ENCODE measurements at places on chromosomes 16 and 17. TPM values are rescaled to one million over a fixed set of nuclear protein-coding genes. Genes with fewer than 3 reads are reported as not detected.

The KRT32 gene
- not detected for total RNA-seq

The WFDC1 gene
- total RNA-seq, result 0.63 TPM

The RHBDL3 gene
- total RNA-seq, result under 0.01 TPM

The ZNF287 gene
- 6.3 TPM for total RNA-seq

The SLC22A31 gene
- 0.13 TPM for total RNA-seq

All from mesangial cell (primary cell).